ENCODE measurements at places on chromosomes 1 and 21.

DNA sequence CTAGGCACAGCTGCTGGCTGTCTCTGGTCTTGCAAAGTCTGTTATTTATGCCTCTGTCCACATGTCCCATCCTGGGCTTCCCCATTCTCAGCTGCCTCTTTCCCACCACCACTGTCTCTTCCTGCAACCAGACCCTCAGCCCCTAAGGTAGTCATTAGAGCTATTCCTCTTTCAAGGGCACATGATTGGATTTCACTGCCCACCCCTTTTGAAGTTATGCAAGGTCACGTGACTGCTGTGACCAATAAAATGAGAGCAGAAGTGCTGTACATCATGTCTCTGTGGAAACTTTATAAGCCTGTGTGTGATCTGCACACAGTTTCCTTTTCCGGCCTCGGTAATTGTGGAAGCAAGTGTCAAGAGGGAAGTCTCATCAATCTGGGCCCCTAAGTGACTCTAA lies 136.6 kb upstream of the HMGB4 start:
- no peak for DNase-seq

GRCh38 chr1:165068741-165069140 lies 287.8 kb downstream of the LMX1A start:
- no peak for DNase-seq

DNA sequence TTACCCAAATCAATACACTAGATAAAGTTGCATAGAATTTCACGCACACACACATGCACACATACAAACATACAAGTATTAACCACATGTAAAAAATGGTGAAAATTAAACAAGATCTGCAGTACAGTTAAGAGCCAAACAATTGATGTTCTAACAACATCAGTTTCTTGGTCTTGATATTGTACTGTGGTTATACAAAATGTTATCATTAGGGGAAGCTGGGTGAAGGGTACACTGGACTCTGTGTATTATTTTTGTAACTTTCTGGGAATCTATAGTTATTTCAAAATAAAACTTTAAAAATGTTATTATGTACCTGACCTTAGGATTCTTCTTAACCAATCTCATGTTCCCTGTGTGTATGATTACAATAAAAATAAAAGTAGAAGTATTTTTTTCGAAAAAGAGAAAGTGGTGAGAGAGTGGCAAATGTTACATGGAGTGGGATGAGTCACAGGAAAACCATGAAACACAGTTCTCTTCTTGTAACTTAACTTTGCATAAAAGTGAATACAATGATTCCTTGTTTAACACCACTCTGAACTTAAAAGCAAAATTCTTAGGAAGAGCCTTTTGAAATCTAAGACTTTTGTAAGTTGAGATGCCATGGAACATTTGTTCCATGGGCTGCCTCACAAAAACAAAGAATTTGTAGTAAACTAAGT lies 101.6 kb upstream of the RUNX1 start:
- no peak for DNase-seq

DNA sequence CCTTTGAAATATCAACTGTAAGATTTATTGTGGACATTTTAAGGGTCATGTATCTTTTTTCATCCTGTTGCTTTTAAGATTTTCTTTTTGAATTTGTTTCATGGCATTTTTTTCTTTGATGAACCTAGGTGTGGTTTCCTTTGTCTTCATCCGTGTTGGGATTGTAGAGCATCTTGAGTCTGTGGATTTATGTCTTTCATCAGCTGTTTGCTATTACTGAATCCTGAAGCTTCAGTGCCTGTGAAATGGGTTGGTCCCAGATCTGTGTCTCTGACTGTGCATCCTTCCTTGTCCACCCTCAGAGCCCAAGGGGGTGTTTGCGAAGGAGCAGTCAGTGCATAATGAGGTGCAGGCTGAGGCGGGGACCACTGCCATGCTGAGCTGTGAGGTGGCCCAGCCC lies 37.3 kb downstream of the OBSCN start:
- DNase-seq, result no peak

GRCh38 chr1:221162352-221162751 lies 283.1 kb downstream of the HLX start:
- DNase-seq, result no peak

All from HCT116 (cell line).